Fibroblast of skin of scalp (primary cell): ENCODE measurements at places on chromosomes 7 and 10.

GRCh38 chr7:113071465-113071864 lies 15.2 kb downstream of the GPR85 start:
- DNase-seq, result peak; percentile 15

DNA sequence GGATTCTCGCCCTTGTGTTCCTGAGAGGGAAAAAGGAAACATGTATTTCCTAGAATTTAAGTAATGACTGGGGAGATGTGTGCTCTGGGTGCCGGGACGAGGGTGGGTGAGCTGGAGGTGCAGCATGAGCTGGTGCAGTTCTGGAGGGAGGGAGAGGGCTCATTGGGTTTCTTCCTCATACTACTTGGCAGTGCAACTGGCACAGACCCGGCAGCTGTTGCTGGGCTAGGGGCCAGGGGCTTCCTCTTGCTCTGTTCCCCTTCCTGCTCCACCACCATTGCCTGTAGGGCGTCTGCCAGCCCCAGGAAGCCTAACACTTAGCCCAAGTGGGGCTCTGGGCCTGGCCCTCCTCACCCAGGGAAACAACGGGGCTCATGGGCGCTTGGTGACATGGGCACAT lies 5.9 kb downstream of the RET start:
- no peak for DNase-seq

DNA sequence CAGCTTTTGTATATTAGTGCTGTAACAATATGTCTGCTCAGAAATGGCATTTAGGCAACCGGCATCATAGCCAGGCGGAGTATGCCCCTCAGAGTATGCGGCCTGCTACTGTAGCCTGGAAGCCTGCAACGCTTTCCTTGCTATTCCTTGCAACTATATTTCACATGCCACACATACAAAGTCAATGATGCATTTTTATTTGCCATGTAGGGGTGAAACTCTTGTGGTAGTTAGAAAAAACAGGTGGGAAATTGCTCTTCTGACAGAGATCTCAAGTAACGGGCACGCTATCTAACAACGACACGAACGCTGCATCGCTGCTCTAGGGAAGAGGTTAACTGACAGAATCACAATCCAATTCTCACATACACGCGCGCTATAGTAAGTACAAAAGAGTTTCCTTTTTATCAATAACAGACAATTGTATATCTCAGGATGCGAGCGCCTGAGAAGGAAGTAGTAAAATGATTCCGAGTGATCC lies 5.9 kb downstream of the EBF3 start:
- peak; percentile 31 for DNase-seq

DNA sequence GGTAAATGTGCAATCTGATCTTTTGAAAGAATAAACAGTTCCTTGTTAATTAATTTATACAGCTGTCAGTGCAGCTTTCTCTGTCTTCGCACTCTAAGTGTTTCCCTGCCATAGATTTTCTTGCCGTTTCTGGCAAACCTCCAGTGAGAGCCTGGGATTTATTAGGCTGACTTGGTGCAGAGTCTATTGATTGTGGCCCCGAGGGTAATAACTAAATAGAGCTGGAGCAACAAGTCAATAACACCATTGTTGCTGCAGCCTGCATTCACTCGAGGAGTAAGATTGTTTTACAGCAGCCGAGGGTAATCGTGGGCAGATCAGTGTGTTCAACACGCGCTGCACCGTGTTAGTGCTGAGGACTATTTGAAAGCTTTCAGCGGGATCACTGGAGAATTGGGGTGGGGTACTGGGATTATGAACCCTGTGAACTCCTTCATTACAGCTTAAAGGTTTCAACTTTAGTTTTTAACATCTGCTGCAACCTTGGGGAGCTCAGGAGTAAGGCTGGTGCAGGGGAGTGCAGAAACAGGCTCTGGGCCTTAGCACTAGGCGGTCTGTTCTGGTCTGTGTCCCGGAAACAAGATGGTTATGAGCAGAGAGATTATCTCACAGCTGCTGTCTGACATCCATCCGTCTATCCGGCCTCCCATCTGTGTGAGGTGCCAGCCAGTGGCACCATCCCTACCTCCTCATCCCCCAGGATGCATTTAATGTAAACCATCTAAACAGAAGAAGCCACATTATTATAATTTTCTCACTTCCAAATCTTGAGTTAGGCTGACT lies 174.0 kb upstream of the TCF7L2 start:
- DNase-seq, result peak; percentile 38

- DNase-seq, result peak; percentile 49
Observed at GRCh38 chr7:85186083-85186520, 754 bp downstream of the SEMA3D start.

GRCh38 chr10:77506517-77507200 lies 130.9 kb downstream of the KCNMA1 start:
- peak; percentile 67 for DNase-seq

DNA sequence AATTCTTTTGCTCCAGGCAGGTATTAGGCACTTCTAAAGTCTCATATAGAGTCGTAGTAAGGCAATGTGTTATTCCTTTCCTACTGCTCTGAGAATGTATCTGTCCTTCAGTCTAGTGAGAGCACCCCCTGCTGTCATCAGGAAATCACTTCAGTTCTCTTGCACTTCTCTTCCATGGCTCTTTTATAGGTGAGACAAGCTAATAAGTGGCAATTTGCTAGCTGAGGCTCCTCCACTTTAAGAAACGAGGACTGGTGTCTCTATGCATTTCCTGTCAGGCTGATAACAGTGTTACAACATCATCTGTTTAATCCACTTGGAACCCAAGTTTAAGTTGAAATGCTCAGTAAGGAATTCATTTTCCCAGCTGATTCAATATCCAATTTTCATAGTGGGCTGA lies 350.6 kb downstream of the TFEC start:
- peak; percentile 54 for DNase-seq

GRCh38 chr10:76675951-76676587 lies 961.5 kb downstream of the KCNMA1 start:
- DNase-seq, result peak; percentile 89

GRCh38 chr7:30563326-30563942 lies 31.2 kb upstream of the GARS1 start:
- peak; percentile 24 for DNase-seq
